ENCODE measurements at places on chromosomes 11 and 22.

GRCh38 chr11:86477495-86478155, 102.9 kb downstream of the CCDC81 start:
- no peak for DNase-seq

GRCh38 chr11:118476676-118477075, 40.4 kb downstream of the KMT2A start:
- DNase-seq: no peak

GRCh38 chr11:32430568-32431381, 4.6 kb downstream of the WT1 start:
- DNase-seq: no peak

- DNase-seq: no peak
Measured at GRCh38 chr11:128789497-128790150, 77.5 kb downstream of the KCNJ1 start.

DNA sequence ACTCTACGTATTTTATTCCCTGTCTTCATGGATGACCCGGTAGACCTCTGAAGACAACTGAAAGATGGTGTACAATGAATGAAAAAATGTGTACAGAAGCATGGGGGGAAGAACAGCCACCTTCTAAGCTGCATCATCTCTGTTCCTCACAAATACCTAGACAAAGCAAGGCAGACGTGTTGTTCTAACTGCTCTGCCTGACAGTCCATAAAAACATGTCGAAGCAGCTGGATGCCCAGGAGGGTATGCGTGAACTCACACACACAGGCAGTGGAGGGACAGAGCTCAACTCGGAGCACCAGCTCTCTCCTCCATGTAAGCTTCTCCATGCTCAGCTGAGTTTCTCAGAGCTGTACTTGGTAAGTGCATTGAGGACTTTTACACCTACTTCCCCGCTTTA, 327.4 kb downstream of the CTTN start:
- no peak for DNase-seq

DNA sequence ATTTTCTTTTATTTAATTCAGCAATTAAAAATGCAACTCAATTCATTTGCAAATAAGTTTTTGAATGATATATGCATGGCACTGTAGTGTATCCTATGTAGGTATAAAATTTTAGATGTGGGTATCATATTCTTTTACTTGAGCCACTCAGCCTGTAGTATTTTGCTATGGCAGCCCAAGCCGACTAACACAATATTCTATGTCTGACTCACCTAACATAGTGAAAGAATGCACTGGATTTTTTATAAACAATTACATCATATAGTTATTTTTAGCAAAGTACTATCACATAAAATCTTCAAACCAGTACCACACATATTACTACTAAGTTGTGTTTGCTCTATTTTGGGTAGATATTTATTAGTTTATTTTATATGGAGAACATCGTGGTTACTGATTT, 21.9 kb upstream of the GRIA4 start:
- DNase-seq: no peak

GRCh38 chr11:130881475-130882137, 34.7 kb downstream of the SNX19 start:
- no peak for DNase-seq

DNA sequence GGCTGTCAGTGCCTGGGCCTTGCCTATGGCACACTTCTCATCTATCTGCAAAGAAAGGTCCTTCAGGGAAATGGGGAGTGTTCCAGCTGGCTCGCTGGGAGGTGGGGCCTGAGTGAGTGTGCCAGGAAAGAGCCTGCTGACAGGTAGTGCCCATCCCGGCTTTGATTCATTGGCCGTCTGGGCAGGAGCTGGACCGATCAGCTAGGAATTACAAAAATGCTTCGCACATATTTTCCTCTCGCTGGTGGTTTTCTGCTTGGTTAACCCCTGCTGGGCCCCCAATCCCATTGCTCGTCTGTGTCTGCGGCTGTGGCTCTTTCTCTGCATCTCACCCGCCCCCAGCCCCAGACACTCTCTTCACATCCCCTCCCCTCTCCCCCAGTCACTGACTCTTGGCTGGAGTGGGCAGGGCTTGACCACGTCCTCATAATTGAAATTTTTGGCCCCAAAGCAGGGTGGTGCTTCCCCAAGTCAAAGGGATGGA, 10.8 kb downstream of the LIF start:
- DNase-seq: no peak

- DNase-seq: no peak
Measured at GRCh38 chr11:79902493-79902892, 461.7 kb upstream of the TENM4 start.

DNA sequence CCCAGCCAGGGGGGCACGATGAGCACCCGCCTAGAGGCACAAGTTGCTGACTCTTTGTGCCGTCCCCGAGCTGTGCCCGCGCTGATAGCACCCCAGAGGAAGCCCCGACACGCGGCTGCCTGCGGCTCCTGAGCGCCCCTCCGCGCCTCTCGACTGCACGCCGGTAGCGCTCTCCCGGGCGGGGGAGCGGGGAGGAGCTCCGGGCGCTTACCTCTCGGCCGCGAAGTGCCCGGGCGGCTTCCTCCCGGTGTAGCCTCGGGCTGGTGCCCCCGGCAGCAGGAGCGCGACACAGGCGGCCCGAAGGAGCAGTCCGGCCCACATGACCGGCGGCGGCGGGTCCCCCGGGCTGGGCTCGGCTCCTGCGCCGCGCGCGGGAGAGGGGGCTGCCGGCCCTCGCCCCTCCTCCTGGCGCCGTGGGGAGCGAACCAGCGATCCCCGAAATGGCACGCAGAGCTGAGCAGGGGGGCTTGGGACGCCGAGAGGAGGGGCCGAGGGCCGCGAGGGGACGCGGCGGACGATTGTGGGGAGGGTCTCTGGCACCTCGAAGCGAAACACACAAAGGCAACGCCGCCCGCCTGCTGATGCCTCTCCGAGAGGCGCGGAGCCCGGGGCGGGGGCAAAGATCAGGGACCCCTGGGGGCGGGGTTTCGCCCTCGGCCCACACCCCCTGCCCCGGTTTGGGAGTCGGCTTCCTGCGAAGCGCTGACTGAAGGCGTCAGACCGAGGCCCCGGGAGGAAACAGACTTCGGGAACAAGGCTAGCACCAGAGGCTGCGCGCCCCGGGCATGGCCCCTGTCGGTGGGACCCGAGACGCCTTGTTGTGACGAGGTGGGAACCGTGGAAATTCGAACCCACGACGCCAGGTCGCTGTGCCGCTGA, at the start of gene VWCE:
VWCE (minus strand) TSS at position 600 of the 879 bp plus-strand sequence; CDS start at position 321, 279 bp downstream.
- no peak for DNase-seq

DNA sequence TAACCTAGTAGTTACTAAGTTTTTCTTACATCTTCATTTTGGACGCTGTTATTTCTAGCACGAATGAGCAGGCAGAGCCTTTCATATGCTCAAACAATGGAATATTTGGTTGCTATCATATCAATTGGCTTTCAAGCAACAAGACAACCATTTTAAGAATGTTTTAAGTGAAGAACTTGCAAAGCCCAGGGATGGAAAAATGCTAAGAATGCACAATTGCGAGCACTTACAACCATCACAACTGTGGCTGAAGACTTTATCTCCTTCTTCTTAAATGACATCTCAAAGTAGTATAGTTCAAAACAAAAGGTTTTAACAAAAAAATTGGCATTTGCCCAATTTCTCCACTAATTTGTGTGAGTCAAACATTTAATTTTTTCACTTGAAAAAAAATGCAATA, 8.3 kb upstream of the MMP1 start:
- no peak for DNase-seq

DNA sequence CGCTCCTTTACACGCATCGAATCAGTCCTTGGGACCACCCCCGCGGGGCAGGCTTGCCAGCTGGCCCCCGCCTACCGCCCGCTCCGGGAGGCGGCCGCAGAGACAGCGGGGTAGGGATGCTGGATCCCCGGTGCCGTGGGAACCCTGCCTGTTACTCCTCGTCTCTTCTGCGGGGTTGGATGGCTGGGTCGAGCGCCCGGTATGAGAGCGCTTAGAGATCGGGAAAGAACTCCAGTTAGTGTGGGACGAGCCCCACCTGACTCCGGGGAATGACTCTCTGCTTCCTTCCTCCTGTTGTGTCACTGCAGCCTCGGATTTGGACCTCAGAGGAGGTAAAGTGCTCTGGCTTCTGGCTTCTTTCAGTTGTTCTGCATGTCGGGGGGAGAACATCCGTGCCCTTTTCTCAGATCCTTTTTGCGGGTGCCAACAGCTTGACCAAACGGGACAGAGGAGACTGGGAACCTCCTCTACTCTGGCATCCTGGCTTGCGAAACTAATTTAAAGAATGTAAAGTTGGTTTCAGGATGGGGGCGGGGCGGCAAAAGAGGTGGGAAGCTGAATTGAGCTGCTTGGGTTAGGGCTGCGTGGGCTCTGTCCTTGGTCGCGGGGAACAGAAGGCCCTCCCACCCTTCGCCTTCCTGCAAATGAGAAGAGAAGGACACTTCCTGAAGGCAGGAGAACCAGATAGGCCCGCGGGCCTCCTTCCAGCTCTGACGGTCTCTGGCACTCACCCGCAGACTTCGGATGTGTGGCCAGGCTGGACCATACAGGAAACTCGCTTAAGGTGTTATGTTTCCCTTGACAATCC, 938 bp downstream of the LAYN start:
- DNase-seq: no peak

DNA sequence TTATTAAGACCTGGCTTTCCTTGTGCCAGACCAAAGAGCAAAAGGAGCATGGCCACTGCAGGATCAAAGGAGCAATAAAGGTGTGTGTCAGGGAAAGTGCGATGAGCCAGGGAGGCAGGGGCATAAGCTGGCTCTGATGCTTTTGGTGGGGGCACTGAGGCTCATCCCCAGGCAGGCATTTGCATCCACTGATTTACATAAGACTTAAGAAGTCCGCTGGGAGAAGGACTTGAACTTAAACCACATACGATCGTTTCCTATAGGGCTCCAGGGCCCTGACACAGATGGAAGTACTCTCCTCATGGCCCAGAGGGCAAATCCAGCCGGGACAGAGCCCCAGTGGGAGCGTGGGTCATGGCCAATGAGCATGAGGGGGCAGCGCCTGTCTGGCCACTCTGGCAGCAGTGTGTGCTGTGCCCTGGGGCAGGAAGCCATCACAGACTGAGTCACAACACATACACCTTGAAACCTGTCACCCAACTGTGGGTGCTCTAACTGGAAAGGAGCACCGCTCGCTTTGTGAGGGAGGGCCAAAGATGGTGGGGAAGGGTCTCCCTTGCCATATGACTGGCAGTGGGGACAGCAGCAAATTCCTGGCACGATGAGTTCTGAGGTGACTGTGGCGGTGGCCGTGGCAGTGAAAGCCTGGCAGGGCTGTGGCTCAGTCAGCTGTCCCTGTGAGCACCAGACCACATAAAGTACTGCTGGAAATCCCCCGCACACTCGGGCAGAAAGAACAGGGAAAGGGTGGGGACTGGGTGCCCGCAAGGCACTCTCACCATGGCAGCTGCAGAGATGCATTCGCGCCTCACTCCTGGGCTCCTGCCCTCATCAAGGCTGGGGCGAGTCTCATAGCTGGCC, 79.4 kb upstream of the LMO1 start:
- DNase-seq: no peak

GRCh38 chr11:65814986-65815565, 18.7 kb upstream of the SNX32 start:
- DNase-seq: no peak

DNA sequence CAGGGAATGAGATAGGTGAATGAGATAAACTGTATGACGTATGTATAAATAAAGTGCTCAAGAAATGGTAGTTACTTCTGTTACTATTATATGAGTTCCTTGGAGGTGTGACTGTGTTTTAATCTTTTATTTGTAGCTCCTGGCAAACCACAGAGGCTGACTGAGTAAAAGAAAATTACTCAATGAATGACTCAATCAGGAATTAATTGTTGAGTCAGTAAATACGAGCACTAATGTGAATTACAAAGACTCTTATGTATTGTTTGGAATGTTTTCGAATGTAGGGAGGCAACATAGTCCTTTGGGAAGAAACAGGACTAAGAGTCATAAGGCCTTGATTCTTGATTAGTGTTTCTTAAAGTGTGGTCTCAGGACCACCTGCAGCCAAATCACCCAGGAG, 51.1 kb upstream of the BLID start:
- no peak for DNase-seq

All from stimulated activated CD4-positive, alpha-beta T cell treated with anti-CD3 and anti-CD28 coated beads, TNF-alpha, amount 100 ng/mL, for 1 hour (primary cell).